ENCODE measurements at places on chromosomes 2 and 18. TPM values are rescaled to one million over a fixed set of nuclear protein-coding genes. Genes with fewer than 3 reads are reported as not detected.

RAB6D gene
- total RNA-seq: not detected

SAG gene
- total RNA-seq: not detected

ABCB11 gene
- total RNA-seq: not detected

FEV gene
- not detected for total RNA-seq

RIT2 gene
- total RNA-seq: not detected

NCKAP5 gene
- 4.3 TPM for total RNA-seq

ZNF2 gene
- total RNA-seq: 8.7 TPM

IL36A gene
- not detected for total RNA-seq

SLC16A14 gene
- total RNA-seq: under 0.01 TPM

POTEC gene
- total RNA-seq: not detected

CD8A gene
- not detected for total RNA-seq

NAT8 gene
- not detected for total RNA-seq

SLC4A3 gene
- total RNA-seq: 3.3 TPM
